Stimulated activated CD8-positive, alpha-beta memory T cell treated with anti-CD3 and anti-CD28 coated beads, Interleukin-7, amount 100 ng/mL, for 24 hours (primary cell): ENCODE measurements at places on chromosomes 2 and 18.

DNA sequence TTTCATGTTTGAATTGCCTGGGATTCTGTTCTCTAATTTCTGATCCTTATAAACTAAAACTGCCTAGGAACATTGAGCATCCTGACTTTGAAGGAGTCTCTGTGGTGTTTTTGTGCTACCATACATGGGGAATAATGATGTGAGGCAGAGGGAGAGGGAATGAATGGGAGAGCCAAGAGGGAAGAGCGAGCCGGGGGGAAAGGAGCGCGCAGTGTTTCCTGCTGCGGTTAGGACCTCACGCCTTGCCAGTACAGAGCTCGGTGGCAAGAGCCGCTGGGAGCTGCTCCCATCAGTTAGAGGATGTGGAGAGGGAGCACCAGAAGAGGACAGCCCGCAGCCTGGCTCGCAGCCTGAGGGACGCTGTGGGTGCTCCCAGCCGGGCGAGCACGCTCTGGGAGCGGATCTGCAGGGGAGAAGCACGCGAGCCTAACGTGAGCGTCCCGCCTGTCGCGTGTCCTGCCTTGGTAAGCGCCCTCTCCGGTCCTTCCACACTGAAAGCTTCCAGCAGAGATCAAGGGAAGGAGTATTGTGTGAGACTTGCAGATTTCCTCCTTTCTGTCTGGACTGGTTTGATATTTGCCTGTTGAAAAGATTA is 114.7 kb downstream of the FAM210A start:
- no peak for DNase-seq

- DNase-seq: no peak
Observed at GRCh38 chr18:63213936-63214671, 105.5 kb downstream of the BCL2 start.

DNA sequence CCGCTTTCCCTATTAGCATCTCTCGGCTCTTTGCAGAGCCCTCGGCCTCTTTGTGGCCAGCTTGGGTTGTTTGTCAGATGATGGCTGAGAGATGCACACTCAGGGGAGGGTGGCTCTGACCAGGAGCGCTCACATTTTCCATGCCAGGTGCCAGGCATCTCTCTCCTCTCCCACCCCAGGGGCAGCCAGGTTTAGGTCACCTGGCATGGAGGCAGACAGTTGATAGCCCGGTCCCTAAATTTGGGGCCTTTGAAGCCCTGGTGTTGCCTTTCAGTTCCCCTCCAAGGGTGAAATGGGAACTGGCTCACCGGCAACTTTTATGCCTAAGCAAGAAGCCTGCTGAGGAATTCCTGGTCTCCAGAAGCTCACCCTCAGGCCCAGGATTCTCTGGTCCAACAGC is 19.1 kb downstream of the LBH start:
- DNase-seq: no peak

DNA sequence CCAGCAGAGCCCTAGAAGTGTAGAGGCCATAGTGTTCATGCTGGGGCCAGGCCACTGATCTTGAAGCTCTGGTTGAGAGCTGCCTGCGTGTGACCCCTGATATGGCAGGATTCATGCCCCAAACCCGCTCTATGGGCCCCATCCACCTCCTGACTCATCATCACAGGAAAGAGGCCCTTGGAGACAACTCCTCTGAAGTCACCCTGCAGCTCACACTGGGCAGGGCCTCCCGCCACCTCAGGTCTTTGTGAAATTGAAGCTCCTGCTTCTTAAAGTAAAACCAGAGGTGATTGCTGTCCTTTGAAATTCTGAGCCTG is 12.0 kb upstream of the TUBB6 start:
- no peak for DNase-seq

GRCh38 chr2:239259603-239260298 is 141.1 kb downstream of the HDAC4 start:
- no peak for DNase-seq

DNA sequence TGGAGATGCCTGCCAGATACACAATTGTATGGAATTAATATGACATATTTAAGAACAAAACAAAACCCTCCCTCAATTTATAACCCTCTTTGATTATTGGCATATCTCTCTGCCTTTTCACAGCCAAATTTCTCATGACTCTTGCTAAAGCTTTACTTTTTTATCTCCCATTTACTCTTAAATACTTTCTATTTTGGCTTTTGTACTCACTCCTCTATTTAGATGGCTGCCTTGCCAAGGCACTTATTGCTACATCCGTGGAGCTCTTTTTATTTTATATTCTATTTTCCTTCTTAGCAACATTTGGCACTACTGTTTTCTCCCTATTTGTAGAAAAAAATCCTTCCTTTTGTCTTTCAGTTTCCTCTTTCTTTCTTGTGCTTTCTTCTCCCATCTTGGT is 466.4 kb upstream of the CWC22 start:
- DNase-seq: no peak

GRCh38 chr2:64951306-64951953 is 37.8 kb upstream of the SLC1A4 start:
- no peak for DNase-seq

GRCh38 chr2:100880730-100881129 is 60.8 kb downstream of the NPAS2 start:
- DNase-seq: no peak

DNA sequence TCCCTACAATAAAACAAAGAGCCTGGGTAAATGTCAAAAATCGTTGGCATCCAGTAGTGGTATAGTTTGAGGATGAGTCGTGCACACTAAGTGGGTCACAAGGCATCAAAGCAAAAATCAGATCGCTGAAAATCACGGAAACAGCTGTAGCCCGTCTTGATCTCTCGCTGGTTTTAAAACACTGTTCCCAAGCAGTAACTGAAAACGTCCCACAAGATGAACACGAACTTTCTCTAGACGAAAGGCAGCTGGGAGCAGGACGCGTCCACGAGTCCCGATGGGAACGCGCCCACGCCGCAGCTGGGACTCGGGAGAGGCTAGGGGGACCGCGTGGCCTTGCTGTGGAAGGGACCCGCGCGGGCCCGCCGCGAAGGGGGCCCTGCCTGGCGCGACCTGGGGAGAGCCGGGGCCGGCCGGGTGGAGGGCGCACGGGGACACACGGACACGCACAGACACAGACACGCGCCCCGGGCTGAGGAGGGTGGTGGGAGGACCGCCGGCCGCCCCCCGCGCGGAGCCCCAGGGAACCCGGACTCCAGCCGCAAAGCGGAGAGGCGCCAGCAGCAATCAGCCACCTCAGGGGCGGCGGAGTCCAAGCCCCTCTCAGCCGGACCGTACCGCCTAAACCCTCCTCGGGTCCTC is 651 bp downstream of the STK17B start:
- DNase-seq: no peak

DNA sequence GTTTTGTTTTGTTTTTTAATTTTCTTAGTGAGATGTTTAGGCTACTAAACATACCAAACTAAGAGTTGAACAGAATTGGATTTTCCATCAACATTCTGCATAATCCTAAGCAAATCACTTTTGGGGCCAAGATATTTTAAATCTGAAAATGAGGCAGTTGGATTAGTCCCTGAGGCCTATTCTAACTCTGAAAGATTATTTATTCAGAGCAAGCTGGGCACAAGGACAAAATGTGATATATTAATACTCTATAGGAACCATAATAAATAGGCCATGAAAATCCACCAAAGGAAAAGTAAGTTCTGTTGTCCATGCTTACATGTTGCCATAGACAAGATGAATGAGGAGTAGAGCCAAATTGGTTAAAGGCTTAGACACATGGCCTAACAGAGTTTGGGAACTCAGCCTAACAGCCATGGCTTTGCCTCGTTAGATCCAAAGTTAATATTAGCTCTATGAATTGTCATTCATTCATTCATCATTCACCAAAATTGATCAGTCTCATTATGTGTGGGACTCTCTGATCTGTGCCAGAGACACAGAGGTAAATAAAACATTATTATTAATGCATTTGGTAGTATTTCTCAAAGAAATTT is 183.5 kb downstream of the SCG2 start:
- no peak for DNase-seq

DNA sequence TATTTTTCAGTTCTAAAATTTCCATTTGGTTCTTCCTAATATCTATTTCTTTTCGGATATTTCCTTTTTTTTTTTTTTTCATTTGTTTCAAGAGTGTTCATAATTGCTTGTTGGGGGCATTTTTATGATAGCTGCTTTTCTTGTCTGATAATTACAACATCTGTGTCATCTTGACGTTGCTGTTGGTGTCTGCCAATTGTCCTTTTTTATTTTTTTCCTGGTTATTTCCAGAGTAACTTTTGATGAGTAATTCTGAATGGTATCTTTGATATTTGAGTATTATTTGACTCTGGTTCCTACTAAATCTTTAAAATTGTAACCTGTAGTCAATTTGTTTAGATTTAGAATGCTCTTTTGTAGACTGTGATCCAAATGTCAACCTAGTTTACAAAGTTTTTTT is 51.3 kb upstream of the CHRNA1 start:
- no peak for DNase-seq

DNA sequence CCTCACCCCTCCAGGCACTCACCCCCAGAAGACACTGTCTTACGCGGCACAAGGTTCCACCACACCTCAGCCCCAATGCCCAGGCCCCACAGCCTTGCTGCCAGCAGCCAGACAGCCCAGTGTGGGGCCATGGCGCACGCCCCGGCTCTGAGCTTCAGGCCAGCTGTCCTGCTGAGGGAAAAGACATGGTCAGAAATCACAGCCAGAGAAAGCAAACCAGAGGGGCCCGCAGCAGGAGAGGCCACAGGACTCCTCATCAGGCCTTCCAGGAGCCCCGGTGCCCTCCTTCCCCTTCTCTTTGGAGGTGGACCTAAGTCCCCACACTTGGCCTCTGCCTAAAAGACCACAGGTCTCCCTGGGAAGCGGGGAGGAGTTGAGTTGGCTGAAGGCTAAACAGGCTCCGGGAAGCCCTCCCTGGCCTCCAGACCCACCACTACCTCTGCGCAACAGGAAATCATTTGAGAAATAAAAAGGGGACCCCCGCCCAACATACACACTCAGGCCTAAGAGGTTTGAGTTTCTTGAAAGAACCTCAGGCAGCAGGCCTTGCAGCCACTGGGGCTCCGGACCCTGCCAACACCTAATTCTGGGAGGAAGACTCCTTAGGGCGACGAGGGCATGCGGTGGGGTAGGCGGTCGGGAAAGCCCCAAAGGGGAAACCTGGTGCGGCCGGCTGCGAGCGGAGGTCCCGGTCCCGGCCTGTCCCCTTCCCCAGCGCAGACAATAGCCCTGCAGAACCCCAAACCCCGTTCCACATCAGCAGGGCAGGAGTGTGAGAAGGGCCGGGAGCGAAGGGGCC is 1.9 kb downstream of the SEMA4C start:
- no peak for DNase-seq

DNA sequence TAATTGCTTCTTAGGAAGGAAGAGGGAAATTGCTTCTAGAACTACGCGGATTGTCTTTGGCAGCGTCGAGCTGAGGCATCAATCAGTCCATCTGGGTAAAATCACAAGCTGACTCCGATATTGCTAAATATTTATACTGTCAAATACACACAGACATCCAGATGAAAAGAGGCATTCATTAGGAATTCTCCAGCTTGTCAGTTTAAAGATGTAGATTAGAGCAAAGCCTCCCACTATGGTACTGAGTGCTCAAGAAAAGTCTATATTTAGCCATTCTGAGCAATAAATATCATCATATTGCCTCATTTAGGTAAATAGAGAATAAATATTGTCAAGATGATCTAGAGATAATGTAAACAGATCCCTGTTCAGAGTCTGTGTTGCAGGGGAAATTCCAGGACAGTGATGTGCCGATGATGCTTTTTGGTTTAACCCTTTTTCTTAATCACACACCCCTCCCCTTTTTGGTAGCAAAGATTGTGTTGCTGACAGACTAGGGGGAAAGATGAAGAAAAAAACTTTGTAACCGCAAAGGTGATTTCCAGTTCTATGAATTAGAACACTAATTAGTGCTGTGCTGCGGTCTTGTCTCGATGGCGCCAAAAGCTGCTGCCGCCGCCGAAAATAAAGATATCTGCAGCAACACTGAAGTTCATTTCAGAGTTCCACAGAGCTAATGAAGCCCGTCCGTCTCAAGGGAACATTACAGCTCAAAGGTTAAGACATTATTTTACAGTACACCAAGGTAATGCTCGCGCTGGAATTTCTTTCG is 171.8 kb downstream of the PTGR3 start:
- DNase-seq: no peak

- no peak for DNase-seq
Observed at GRCh38 chr18:59835605-59836379, 64.0 kb upstream of the PMAIP1 start.

- DNase-seq: no peak
Observed at GRCh38 chr2:63827749-63828148, 13.9 kb upstream of the UGP2 start.

DNA sequence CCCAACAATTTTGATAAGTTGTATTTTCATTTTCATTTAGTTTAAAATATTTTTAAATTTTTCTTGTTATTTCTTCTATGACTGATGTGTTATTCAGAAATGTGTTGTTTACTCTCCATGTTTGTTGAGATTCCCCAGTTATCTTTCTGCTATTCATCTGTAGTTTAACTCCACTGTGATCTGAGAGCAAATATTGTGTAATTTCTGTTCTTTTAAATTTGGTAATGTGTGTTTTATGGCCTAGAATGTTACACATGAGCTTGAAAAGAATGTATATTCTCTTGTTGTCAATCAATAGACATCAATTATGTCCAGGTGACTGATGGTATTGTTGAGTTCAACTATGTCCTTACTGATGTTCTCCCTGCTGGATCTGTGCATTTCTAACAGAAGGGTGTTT is 188.2 kb downstream of the CYP26B1 start:
- no peak for DNase-seq

GRCh38 chr2:120611961-120612360 is 123.7 kb upstream of the GLI2 start:
- DNase-seq: no peak

GRCh38 chr2:74703373-74703772 is 49.3 kb downstream of the SEMA4F start:
- no peak for DNase-seq

DNA sequence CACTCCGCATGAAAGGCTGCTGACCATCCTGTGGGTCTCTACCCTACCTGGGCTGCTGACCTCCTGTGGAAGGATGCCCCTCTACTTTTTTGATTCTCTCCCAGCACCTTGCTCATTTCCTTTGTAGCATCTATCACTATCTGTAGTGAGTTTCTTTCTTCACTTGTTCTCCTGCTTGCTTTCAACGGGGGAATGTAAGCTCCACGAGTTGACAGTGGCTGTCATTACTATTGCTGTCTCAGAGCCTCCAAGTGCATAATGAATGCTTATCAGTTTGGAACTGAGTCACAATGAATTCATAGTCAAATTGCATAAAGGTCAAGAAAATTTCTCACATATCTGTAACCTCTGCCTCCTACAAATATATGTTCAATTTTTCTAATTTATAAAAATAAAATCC is 477.7 kb downstream of the PLCL1 start:
- no peak for DNase-seq
